ENCODE measurements at places on chromosomes 16 and 17. TPM values are rescaled to one million over a fixed set of nuclear protein-coding genes. Genes with fewer than 3 reads are reported as not detected.

Gene ZNF469
- 0.38 TPM for total RNA-seq

Gene SLC13A2
- total RNA-seq, result 0.55 TPM

Gene ACAP1
- 3.4 TPM for total RNA-seq

Gene BRIP1
- total RNA-seq, result 1.2 TPM

Gene RAB11FIP4
- 6.5 TPM for total RNA-seq

Gene RNF222
- not detected for total RNA-seq

DNA sequence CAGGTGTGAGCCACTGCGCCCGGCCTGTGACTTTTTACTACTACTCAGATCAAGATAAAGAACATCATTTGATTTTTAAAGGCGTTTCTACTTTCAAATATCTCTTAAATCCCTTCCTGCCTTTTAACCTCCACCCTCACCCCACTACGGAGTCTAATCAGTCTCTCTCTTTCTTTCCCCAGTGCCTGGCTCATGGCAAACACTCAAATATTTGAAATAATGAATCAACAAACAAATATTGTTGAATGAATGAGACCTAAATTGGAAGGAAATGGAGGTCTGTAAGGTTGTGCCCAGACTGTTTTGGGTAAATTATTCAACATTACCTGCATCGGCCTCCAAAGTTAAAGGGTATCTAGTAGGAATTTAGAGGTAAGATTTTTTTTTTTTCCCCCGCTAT, 14.7 kb downstream of the COPZ2 start:
- no peak for DNase-seq

DNA sequence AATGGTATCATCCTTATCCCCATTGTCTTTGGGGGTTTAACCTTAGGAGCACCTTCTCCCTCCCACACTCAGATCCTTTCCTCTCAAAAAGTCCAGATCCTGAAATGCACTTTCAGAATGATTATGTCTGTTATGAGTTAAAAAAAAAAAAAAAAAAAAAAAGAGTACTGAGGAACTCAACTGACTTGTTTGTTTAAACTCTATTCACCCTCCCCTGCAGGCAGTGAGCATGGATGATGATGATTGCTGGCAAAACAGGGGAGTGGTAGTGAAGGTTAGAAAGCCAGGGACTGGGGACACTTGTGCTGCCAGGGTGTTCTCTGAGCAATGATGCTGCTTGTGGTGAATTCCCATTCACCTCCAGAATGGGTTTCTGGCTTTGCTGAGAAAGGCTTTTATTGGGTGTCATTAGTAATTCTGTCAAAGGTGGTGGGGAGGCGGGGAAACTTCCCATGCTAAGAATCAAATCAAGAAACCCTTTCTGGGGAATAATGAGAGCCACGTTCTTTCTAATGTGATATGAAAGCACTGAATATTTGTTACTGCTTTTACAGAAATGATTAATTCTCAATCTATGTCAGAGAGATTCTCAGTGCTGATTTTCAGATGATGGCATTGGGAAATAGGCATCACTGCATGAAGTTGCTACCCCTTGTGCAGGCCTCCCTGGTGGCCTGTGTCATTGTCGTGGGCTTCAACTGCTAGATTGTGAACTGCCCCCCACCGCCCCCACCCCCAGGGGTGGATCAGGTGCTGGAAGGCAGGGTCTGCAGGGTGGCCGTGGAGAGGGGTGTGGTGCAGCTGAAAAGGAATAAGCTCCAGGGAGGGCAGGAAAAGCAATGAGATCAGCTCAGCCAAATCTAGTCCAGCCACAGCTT, 14.1 kb downstream of the CCL4 start:
- no peak for DNase-seq

DNA sequence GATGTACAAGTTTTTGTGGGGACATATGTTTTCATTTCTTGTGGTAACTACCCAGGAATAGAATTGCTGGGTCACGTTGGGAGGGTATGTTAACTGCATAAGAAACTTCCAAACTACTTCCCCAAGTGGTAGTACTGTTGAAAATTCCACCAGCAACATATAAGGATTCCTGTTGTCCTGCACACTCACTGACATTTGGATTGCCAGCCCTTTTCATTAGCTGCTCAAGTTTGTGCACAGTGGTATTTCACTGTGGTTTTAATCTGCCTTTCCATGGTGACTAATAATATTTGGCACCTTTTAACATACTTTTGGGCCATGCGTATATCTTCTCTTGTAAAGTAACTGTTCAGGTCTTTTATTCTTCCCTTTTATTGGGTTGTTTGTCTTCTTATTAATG, 103.3 kb downstream of the GNAO1 start:
- DNase-seq, result no peak

DNA sequence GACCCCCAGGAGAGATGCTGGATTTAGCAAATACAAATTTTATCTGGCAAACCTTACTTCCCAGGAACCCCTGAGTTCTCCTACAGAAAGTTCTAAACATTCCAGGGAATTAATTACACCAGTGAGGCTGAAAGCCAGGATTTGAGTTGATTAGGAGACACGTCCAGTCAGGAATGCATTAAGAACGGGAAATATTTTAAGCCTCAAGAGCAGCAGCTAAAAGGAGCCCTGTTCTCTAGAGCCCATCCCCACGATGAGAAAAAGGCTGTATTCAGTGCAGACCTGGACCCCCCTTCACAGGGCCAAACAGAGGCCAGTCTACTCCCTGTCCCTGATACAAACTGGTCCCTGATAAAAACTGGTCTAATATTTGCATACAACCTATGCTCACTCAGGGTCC, 55.0 kb downstream of the VAT1L start:
- DNase-seq, result no peak

GRCh38 chr17:53100126-53100525, 722.6 kb upstream of the KIF2B start:
- DNase-seq, result no peak

DNA sequence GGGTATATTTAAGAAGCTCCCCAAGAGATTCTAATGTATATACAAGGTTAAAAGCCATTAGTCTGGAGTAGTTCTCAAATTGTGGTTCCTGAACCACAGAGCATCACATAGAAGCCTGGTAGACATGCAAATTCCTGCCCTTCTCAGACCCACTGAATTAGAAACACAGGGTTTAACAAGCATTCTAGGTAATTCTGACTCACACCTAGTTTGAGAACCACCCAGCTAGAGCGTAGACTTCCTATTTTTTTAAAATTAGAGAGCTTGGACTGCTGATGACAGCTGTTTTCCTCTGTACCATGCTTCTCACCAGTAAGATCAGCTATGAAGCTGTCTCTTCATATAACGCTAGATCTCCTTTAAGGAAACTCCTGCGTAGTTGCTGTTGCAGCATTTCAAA, 50.6 kb downstream of the HS3ST3B1 start:
- DNase-seq, result no peak

- no peak for DNase-seq
These were observed 46.3 kb downstream of the RMI2 start for GRCh38 chr16:11391576-11391975.

DNA sequence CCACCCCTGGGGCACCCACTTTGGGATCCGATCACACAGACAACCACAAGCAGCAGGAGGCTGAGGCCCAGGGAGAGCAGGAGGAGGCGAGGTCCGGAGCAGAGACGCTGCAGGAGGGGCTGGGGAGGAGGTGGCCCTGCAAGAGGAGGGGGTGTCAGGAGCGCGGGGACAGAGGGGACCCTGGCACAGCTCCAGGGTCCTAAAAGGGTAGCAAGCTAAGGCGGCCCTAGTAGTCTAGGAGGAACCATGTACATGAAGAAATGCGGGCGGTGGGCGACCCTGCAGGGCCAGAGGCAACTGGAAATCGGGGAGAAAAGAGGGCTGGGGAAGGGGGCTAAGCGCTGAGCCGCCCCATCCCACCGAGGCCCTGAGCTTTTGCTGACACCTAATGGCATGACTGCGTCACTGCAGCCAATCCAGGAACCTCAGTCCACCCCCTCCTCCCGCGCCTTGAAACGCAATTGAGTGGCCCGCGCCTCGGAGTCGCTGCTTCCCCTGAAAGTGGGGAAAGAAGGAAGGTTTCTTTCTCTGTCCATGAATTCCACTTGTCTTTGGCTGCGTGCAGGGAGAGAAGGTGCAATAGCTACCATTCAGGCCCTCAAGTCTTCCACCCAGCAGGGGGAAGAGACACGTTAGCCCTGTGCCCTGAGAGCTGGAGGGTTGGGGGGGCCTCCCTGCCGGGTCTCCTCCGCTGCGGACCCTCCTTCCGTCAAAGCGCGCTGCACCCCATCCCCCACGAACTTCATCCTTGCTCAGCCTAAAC, 1.8 kb downstream of the ASGR1 start:
- DNase-seq, result peak; percentile 76

- DNase-seq, result no peak
These were observed 5.4 kb downstream of the TPSD1 start for GRCh38 chr16:1261131-1261892.

DNA sequence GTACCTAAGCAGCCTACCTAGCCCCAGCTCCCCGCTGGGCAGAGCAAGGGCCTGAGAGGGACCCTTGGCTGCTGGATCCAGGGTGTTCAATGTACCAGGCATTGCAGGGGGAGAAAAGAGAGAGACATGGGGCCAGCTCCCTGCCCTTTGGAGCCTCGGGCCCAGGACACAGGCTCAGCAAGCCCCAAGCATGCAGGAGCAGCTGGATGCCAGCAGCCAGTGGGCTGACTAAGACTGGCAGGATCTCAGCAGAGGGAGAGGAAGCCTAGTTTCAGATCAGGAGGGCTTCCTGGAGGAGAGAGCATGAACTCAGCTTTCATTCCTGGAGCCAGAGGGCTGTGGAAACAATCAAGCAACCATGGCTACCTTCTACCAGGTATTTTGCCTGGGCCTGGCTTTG, 82.0 kb upstream of the NKD1 start:
- no peak for DNase-seq

GRCh38 chr17:7560172-7561027, 1.3 kb upstream of the SENP3 start:
- DNase-seq, result peak; percentile 69

GRCh38 chr17:14303343-14304221, 2.7 kb downstream of the HS3ST3B1 start:
- no peak for DNase-seq
